A549 treated with ZK216348 at 1 μM for 4 hours (cell line): ENCODE measurements at places on chromosomes 12 and 14. TPM values are rescaled to one million over a fixed set of nuclear protein-coding genes. Genes with fewer than 3 reads are reported as not detected.

The FBLN5 gene
- total RNA-seq: 2.8 to 4.5 TPM (median 3.7 TPM) in 5 replicates

The FITM1 gene
- not detected in 5 replicates for total RNA-seq

The ADAM21 gene
- total RNA-seq: not detected in 5 replicates

The CYP27B1 gene
- total RNA-seq: 0.86 to 4.5 TPM (median 2.7 TPM) in 5 replicates

The SLC17A8 gene
- 0.06 TPM in 1 of 5 replicates, not detected in the others for total RNA-seq
